ENCODE measurements at places on chromosomes 3 and 15. TPM values are rescaled to one million over a fixed set of nuclear protein-coding genes. Genes with fewer than 3 reads are reported as not detected.
A peak's percentile ranks its signal among the peaks of the same experiment; 100 is the strongest.

DNA sequence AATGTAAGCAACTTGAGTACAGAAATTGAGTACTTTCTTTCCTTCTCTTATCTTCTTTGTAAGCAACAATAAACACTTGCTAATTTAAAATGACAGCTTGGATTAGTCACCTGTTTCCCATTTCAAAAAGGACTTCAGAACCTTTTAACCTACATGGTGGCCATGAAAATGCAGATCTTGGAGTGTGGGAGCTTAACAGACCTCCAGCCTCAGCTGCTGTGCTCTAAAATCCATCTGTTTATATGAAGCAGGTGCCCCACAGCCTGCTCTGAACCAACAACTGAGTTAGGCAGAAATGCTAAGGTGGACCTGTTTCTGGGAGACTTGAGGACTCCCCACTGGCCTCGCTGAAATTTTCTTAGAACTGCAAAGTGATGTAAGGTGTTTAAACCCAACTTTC is 91.1 kb upstream of the TNIK start:
- no peak overlapping the region for H3K4me3 ChIP-seq
- no peaks in the 10 kb centered on the region for H3K27me3 ChIP-seq
- H3K27ac ChIP-seq: no peak overlapping the region
- no peaks in the 10 kb centered on the region for H3K4me1 ChIP-seq
- no peak for DNase-seq

Gene WDR93
- not detected for total RNA-seq

DNA sequence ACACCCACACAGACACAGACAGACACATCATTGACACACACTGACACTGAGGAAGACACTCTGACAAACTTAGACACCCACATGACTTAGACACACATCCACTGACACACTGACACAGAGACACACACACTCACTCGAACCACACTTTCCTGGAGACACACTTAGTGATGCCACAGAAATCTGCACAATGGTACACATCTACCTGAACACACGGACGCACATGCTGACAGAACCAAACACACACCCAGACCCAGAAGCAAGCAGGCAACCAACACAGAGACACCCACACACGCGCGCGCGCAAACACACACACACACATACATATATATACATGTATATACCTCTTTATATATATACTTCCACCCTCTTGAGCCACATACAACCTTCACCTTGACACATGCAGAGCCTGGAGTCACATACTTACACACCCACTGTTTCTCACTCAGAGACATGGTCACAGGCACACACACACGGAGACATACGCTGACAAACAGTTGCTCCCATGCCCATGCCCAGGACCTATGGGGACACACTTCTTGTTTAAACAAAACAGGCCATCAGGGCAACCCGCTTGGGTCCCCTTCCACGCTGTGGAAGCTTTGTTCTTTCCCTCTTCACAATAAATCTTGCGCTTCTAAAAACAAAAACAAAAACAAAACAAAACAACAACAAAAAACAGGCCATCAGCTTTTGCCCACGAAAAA is 913 bp upstream of the SCN5A start:
- H3K27ac ChIP-seq: no peak overlapping the region
- no peak overlapping the region for H3K4me3 ChIP-seq
- peaks cover 12% of the 10 kb centered on the region for H3K27me3 ChIP-seq
- no peaks in the 10 kb centered on the region for H3K4me1 ChIP-seq
- DNase-seq: no peak

Gene ANAPC13
- 50.3 TPM for total RNA-seq

- H3K36me3 ChIP-seq: no peaks in the 10 kb centered on the region
- H3K27me3 ChIP-seq: no peaks in the 10 kb centered on the region
- no peaks in the 10 kb centered on the region for H3K4me1 ChIP-seq
- no peak for DNase-seq
- H3K4me3 ChIP-seq: no peak overlapping the region
- H3K27ac ChIP-seq: no peak overlapping the region
These were observed 105.0 kb downstream of the FOXP1 start for GRCh38 chr3:71478568-71478967.

DNA sequence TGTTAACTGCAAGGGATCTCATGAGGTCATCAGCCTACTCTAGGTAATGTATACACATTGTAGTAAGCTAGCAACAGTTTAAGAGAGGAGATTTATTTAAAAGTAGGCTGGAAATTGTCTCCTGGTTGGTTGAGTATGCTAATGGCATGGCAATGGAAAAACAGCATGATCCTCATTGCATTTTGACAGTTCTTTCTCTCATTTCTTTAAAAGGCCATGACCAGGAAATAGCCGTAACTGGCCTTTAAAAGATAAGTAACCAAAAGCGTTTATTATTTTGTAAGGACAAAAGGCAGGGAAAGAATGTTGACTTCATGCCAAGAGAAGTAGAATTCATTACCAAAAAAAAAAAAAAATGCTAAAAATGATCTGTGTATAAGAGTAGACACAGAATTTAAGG is 310.3 kb downstream of the FGF12 start:
- DNase-seq: no peak
- H3K4me3 ChIP-seq: no peak overlapping the region
- H3K4me1 ChIP-seq: no peaks in the 10 kb centered on the region
- no peaks in the 10 kb centered on the region for H3K36me3 ChIP-seq
- H3K27ac ChIP-seq: no peak overlapping the region

DNA sequence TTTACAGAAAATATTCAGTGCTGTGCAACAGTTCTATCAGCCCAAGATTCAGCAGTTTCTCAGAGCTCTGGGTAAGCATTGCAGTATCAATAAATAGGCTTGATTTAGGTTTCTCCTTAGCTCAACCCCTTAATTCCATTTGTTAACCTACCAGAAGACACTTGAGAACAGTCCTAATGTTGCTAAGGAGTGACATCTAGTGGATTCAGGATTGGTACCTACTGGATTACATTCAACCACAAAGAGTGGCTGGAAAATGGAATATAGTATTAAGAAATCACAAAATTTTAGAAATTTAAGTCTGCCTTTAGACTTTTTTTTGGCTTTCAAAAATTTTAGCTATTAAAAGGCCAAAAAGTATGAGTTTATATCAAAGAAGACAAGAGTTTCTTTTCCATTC is 34.7 kb downstream of the POLG start:
- H3K27me3 ChIP-seq: no peaks in the 10 kb centered on the region
- H3K4me3 ChIP-seq: no peak overlapping the region
- no peak overlapping the region for H3K27ac ChIP-seq
- H3K36me3 ChIP-seq: no peaks in the 10 kb centered on the region

Gene STRIT1
- total RNA-seq: not detected

DNA sequence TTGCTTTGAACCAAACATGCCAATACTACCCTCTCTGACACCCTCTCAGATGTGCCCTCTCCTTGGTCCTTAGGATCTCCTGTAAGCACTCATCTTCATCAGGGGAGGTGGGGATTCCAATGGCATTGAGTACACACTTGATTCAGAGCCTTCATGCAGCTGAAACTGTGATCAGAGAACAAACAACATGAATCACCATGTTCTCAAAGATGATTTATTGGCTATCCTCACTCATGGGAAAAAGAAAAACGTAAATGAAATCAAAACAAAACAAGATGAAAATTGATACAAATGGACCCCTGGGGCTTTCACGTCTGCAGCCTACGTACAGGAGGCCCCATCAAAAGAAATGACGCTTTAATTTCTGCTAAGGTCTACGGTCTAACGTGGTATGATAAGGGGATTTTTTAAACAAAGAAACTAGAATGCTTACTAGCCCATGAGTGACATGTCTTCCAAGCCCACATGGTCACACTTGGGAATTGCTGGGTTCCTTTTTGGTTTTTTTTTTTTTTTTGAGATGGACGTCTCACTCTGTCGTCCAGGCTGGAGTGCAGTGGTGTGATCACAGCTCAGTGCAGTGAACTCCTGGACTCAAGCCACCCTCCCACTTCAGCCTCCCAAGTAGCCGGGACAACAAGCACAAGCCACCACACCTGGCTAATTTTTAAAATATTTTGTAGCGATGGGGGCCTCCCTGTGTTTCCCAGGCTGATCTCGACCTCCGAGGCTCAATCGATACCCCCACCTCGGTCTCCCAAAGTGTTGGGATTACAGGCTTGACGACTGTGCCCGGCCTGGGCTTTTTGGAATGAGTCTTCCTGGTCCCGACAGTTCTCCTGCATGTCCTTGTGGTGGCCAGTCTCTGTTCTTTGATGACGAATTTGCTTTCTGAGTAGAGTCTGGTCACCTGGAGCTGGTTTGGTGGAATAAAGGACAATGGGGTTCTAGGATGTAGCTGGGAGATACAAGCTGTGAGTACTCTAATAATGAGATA is 202.6 kb downstream of the XXYLT1 start:
- no peaks in the 10 kb centered on the region for H3K4me1 ChIP-seq
- no peaks in the 10 kb centered on the region for H3K27me3 ChIP-seq
- DNase-seq: no peak
- H3K36me3 ChIP-seq: peaks cover 5% of the 10 kb centered on the region
- no peak overlapping the region for H3K4me3 ChIP-seq

- no peak overlapping the region for H3K4me3 ChIP-seq
- DNase-seq: no peak
- H3K27me3 ChIP-seq: no peaks in the 10 kb centered on the region
These were observed 5.7 kb upstream of the PDE8A start for GRCh38 chr15:84975871-84976351.

Gene P2RY12
- not detected for total RNA-seq

GRCh38 chr15:47331829-47332393 is 385.4 kb upstream of the SEMA6D start:
- DNase-seq: no peak

DNA sequence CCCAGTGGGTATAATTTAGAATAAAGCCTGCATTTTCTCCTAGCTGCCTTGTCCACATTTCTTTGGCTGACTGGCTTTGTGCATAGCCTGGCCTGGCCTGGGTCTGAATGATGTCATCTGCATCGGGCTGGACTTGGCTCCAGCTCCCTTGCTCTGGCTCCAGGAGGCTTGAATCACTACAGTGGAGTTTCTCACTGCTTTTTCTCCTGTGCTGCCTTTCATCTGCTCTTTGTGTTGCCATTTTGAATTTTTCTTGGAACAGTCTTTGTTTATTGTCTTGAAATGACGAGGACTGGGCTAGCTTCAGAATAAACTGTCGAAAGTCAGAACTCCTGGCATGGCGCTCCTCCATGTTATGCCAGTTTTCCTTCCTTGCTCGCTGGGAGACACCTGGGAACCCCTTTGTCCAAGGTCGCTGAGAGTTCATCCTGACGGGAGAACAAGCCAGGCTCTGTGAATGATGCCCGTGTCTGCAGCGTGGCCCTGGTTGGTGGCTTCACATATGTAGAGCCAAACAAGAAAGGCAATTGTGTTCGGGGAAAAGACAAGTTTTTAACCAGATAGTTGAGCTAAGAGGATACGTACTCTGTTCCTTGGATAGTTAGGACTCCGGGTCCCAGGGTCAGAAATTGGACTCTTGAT is 258.9 kb downstream of the PDZRN3 start:
- H3K27me3 ChIP-seq: no peaks in the 10 kb centered on the region
- no peaks in the 10 kb centered on the region for H3K4me1 ChIP-seq
- H3K27ac ChIP-seq: peak overlapping the region; percentile 31
- DNase-seq: no peak

Gene CCR1
- 1.2 TPM for total RNA-seq

DNA sequence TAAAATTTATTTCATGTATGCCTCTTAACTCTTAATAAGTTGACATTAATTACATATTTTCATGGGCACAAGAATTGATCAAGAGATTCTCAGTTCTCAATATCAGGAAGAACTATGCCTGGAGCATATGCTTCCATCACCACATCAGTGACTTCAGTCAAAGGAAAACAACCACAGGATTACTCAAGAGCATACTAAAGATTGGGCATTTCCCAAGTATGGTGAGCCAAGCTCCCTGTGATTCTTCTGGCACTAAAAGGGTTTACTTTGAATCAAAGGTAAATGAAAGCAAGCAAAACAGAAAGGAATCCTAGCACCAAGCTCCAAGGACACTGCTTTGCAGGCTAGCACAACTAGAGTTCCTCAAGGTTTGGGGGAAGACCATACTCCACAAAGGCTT is 44.6 kb downstream of the FMN1 start:
- H3K27me3 ChIP-seq: no peaks in the 10 kb centered on the region
- no peak overlapping the region for H3K27ac ChIP-seq
- no peak overlapping the region for H3K4me3 ChIP-seq
- no peaks in the 10 kb centered on the region for H3K4me1 ChIP-seq
- H3K36me3 ChIP-seq: no peaks in the 10 kb centered on the region

DNA sequence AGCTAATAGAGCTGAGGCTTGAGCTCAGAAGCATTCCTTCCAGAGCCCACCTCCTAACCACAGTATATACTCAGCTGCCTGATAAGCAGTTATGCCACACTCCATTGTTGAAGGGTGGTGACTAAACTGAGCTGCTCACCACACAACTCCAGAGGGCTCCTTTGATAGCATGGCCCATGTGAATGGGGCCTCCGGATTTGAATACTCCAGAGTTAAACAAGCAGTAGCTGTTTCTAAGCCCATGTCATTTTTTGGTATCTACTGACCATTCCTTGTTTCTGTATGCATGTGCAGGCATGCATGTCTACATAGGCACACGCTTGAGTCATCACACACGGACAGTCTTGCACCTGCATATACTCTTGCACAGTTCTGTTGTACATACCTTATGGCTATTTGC is 28.9 kb downstream of the IGSF10 start:
- no peaks in the 10 kb centered on the region for H3K27me3 ChIP-seq
- H3K4me3 ChIP-seq: no peak overlapping the region
- H3K27ac ChIP-seq: no peak overlapping the region
- DNase-seq: no peak
- H3K36me3 ChIP-seq: no peaks in the 10 kb centered on the region

Gene NTRK3
- 1.9 TPM for total RNA-seq

GRCh38 chr15:83285979-83286553 is 1.6 kb upstream of the BNC1 start:
- H3K27ac ChIP-seq: no peak overlapping the region
- H3K36me3 ChIP-seq: no peaks in the 10 kb centered on the region
- no peaks in the 10 kb centered on the region for H3K4me1 ChIP-seq
- DNase-seq: no peak
- peaks cover 23% of the 10 kb centered on the region for H3K27me3 ChIP-seq
- no peak overlapping the region for H3K4me3 ChIP-seq

Gene SST
- total RNA-seq: 51.7 TPM

- no peaks in the 10 kb centered on the region for H3K4me1 ChIP-seq
- no peaks in the 10 kb centered on the region for H3K36me3 ChIP-seq
- H3K27me3 ChIP-seq: no peaks in the 10 kb centered on the region
- no peak overlapping the region for H3K27ac ChIP-seq
- DNase-seq: no peak
These were observed 682.1 kb upstream of the CFAP20DC start for GRCh38 chr3:59731943-59732342.

Gene KLHL6
- 2.4 TPM for total RNA-seq

Gene DPPA2
- total RNA-seq: not detected

Data from Peyer's patch (tissue), 4 donors.